ENCODE measurements at places on chromosomes 7 and 10.

- no peak for DNase-seq
These were observed 38.4 kb downstream of the STAM start for GRCh38 chr10:17682236-17682946.

GRCh38 chr10:58932126-58932525, 244.3 kb upstream of the PHYHIPL start:
- DNase-seq, result no peak

DNA sequence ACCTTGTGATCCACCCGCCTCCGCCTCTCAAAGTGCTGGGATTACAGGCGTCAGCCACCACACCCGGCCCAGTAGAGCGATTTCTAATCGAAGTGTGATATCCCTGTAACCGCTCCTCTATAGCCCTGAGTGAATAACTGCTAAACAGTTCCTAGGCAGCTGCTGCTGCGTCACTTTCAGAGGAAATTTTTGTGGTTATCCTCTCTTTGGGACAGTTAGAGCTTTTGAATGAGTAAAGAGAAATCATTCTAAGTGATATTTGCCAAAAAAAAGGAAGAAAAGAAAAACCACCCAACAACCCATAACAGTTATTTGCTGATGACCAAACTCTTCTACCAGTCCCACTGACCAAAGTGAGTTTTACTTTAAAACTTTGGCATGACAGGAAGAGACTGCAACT, 59.9 kb downstream of the MKX start:
- DNase-seq, result no peak

GRCh38 chr10:74382663-74383062, 231.6 kb downstream of the ADK start:
- no peak for DNase-seq
